ENCODE measurements at places on chromosomes 4 and X. TPM values are rescaled to one million over a fixed set of nuclear protein-coding genes. Genes with fewer than 3 reads are reported as not detected.

DNA sequence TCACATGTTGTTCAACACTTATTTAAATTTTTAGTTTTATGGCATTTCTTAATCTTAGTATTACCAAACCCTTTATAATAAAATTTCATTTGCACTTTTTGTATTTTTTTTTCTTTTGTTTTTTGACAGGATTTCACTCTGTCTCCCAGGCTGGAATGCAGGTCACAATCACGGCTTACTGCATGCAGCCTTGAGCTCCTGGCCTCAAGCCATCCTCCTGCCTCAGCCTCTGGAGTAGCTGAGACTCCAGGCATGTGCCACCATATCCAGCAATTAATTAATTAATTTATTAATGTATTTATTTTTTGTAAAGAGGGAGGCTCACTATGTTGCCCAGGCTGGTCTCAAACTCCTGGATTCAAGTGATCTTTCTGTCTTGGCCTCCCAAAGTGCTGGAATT, 133.4 kb downstream of the ADGRL3 start:
- H3K4me1 ChIP-seq: peaks cover 21% of the 10 kb centered on the region
- no peak overlapping the region for H3K4me3 ChIP-seq
- H3K27me3 ChIP-seq: peaks cover 2% of the 10 kb centered on the region
- peaks cover 8% of the 10 kb centered on the region for H3K36me3 ChIP-seq
- no peak overlapping the region for H3K27ac ChIP-seq

GRCh38 chr4:183875251-183875825, 29.8 kb upstream of the STOX2 start:
- H3K4me3 ChIP-seq: no peak overlapping the region
- H3K36me3 ChIP-seq: no peaks in the 10 kb centered on the region
- no peaks in the 10 kb centered on the region for H3K4me1 ChIP-seq
- H3K27me3 ChIP-seq: no peaks in the 10 kb centered on the region
- no peak overlapping the region for H3K27ac ChIP-seq

DNA sequence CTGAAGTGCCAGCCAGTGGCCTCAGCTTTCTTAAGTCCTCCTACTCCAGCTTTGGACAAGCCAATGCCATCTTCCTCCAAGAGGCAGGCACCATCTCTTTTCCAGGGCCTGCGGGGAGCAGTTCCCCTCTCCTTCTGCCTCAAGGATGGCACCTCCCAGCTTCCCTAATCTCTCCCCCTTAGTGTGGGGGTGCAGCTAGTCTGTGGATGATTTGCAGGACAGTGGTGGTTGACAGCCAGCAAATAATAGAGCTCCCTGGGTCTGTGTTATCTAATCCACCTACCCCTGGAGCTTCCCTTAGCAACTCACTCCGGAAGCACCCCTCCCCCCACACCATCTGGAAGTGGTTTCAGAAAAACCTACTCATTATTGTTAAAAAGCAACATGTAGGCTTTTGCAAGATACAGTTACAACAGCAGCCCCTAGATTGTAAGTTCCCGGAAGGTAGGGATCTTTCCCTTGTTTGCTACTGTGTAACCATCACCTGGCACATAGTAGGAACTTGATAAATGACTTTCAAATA, 247.1 kb downstream of the BCOR start:
- H3K36me3 ChIP-seq: no peaks in the 10 kb centered on the region
- no peaks in the 10 kb centered on the region for H3K27me3 ChIP-seq
- no peak overlapping the region for H3K27ac ChIP-seq
- peaks cover 22% of the 10 kb centered on the region for H3K4me1 ChIP-seq
- DNase-seq: no peak

- H3K27ac ChIP-seq: no peak overlapping the region
- H3K36me3 ChIP-seq: no peaks in the 10 kb centered on the region
- H3K4me1 ChIP-seq: peaks cover 7% of the 10 kb centered on the region
- peaks cover 2% of the 10 kb centered on the region for H3K27me3 ChIP-seq
- H3K4me3 ChIP-seq: no peak overlapping the region
- no peak for DNase-seq
These were observed 11.9 kb upstream of the ZNF157 start for GRCh38 chrX:47358387-47359065.

GRCh38 chrX:23341452-23341851, 6.8 kb downstream of the PTCHD1 start:
- H3K27me3 ChIP-seq: no peaks in the 10 kb centered on the region
- no peak for DNase-seq
- H3K27ac ChIP-seq: no peak overlapping the region
- no peak overlapping the region for H3K4me3 ChIP-seq
- no peaks in the 10 kb centered on the region for H3K4me1 ChIP-seq
- no peaks in the 10 kb centered on the region for H3K36me3 ChIP-seq

DNA sequence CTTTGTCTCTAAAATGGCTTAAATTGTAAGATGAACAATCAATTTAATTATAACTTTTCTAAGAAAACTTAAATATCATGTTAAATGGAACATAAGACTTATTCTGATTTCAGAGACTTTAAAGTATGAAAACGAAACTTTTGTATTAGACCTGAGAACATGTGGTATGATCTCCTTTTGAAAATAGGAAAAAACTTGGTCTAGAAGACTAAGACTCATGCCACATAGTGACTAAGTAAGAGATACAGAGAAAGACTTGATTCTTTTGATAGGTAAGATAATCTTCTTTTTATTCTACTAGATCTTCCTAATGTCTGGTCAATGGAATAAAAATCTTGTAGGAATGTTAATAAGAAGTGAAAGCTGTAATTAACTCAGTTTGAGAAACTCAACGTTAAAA, 326.3 kb upstream of the GRIA3 start:
- no peaks in the 10 kb centered on the region for H3K36me3 ChIP-seq
- DNase-seq: no peak
- no peak overlapping the region for H3K27ac ChIP-seq
- no peaks in the 10 kb centered on the region for H3K4me1 ChIP-seq
- no peak overlapping the region for H3K4me3 ChIP-seq

DNA sequence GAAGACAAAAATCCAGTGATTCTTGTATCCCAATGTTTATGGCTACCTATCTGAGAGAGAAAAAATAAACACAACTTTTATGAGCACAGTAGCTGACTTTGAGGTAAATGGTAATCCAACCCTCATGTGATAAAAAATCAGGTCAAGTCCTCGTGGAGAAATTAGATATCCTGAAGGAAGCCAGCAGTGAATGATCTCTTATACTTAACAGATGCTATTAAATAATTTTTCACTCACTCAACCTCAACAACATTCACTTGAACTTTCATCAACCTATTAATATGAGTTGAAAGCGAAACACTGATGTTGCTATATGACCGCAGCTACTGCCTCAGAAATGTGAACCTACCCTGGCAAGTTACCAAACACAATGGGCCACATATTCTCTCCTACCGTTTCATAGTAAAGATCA, 105.4 kb downstream of the GPC3 start:
- no peak overlapping the region for H3K27ac ChIP-seq
- H3K27me3 ChIP-seq: no peaks in the 10 kb centered on the region
- no peak for DNase-seq
- no peaks in the 10 kb centered on the region for H3K36me3 ChIP-seq
- H3K4me3 ChIP-seq: no peak overlapping the region
- peaks cover 18% of the 10 kb centered on the region for H3K4me1 ChIP-seq

GRCh38 chr4:37634180-37634579, 52.0 kb downstream of the RELL1 start:
- H3K27me3 ChIP-seq: no peaks in the 10 kb centered on the region
- H3K27ac ChIP-seq: no peak overlapping the region
- H3K36me3 ChIP-seq: peaks cover 5% of the 10 kb centered on the region
- H3K4me1 ChIP-seq: no peaks in the 10 kb centered on the region
- DNase-seq: no peak

The HSFX4 gene
- total RNA-seq: not detected

The L1CAM gene
- 925 TPM for total RNA-seq

The GPAT3 gene
- not detected for total RNA-seq

All from glutamatergic neuron (in vitro differentiated cells).